ENCODE measurements at places on chromosomes 7 and 10. TPM values are rescaled to one million over a fixed set of nuclear protein-coding genes. Genes with fewer than 3 reads are reported as not detected.

- H3K4me1 ChIP-seq, result peaks cover 11% of the 10 kb centered on the region
- H3K27me3 ChIP-seq, result peaks cover 29% of the 10 kb centered on the region
- H3K27ac ChIP-seq, result no peak overlapping the region
- peak overlapping the region; percentile 43 for H3K4me3 ChIP-seq
- no peaks in the 10 kb centered on the region for H3K36me3 ChIP-seq
- no peak for DNase-seq
Measured at GRCh38 chr7:139482122-139482521, 1.4 kb downstream of the KLRG2 start.

Gene KCNMA1
- 26.3 TPM for total RNA-seq

GRCh38 chr7:149409895-149410294 is 51.0 kb downstream of the ZNF777 start:
- no peaks in the 10 kb centered on the region for H3K27me3 ChIP-seq
- H3K4me1 ChIP-seq, result no peaks in the 10 kb centered on the region
- H3K4me3 ChIP-seq, result no peak overlapping the region
- DNase-seq, result no peak
- H3K27ac ChIP-seq, result no peak overlapping the region

Gene OPALIN
- not detected for total RNA-seq

GRCh38 chr10:77160679-77161078 is 476.9 kb downstream of the KCNMA1 start:
- no peaks in the 10 kb centered on the region for H3K36me3 ChIP-seq
- H3K27me3 ChIP-seq, result peaks cover 14% of the 10 kb centered on the region
- H3K4me1 ChIP-seq, result no peaks in the 10 kb centered on the region
- no peak for DNase-seq

DNA sequence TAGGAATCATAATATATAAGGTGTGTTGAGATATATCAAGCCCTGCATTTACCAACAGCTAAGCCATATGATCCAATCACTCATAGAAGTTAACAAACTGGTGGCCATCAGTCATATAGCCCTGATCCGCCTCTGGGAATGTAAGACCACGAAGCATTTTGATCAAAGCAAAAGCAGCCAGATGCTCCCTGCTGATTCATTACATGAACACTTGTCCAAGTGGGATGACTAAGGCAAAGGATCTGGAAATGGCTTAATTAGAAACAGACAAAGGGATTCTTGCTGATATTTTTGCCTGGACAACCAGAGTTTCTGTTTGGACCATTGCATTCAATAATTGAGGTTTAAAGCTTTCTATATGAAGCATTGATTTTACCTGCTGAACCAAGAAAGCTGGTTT is 535.5 kb downstream of the GPAM start:
- H3K36me3 ChIP-seq, result no peaks in the 10 kb centered on the region
- no peak overlapping the region for H3K27ac ChIP-seq
- no peak overlapping the region for H3K4me3 ChIP-seq

Gene RPA3
- total RNA-seq, result 21.4 TPM

DNA sequence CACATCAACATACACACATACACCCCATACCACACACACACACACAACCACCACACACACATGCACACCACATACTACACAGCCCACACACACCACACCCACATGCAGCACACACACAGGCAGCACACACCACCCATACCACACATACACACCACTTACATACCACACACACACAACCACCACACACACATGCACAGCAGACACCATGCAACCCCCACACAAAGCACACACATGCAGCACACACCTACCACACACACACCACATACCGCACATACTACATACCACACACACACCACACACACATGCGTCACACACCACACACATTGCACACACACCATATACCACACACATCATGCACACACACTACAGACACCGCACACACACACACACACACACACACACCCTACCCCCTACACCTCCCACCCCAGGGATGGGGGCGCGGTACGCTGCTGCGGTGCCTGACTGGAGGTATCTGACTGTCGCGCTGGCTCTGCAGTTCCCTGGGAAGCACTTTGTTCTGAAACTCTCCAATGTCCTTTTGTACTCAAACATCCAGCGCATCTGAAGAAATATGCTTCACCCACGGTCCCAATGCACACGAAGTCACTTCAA is 5.4 kb upstream of the TRPV6 start:
- no peaks in the 10 kb centered on the region for H3K27me3 ChIP-seq
- no peak overlapping the region for H3K4me3 ChIP-seq
- no peaks in the 10 kb centered on the region for H3K4me1 ChIP-seq

GRCh38 chr7:84207025-84207424 is 12.4 kb upstream of the SEMA3A start:
- no peak overlapping the region for H3K4me3 ChIP-seq
- no peak for DNase-seq
- no peaks in the 10 kb centered on the region for H3K4me1 ChIP-seq
- no peaks in the 10 kb centered on the region for H3K27me3 ChIP-seq

- no peak overlapping the region for H3K27ac ChIP-seq
- H3K4me1 ChIP-seq, result no peaks in the 10 kb centered on the region
- H3K4me3 ChIP-seq, result no peak overlapping the region
- peaks cover 65% of the 10 kb centered on the region for H3K36me3 ChIP-seq
- DNase-seq, result no peak
Measured at GRCh38 chr10:35042783-35043182, 47.4 kb downstream of the CUL2 start.

DNA sequence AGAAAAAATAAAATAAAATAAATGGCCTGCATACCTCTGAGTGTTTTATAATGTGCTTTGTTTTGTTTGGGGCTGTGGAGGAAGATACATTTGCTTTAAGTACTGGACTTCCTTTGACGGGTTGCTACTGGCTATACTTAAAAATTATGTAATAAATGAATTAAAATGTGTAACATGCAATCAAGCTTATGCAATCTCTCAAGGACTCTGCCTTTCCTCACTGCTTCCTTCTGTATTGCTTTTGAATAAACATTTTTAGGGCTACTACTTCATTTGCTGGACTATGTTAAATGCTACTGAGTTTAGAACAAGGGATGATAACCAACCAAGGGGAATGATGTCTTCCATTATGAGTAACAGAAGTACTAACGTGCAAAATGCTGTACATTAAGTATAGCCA is 91.6 kb downstream of the ETV1 start:
- peaks cover 4% of the 10 kb centered on the region for H3K36me3 ChIP-seq
- no peak for DNase-seq
- no peak overlapping the region for H3K27ac ChIP-seq
- no peaks in the 10 kb centered on the region for H3K27me3 ChIP-seq

DNA sequence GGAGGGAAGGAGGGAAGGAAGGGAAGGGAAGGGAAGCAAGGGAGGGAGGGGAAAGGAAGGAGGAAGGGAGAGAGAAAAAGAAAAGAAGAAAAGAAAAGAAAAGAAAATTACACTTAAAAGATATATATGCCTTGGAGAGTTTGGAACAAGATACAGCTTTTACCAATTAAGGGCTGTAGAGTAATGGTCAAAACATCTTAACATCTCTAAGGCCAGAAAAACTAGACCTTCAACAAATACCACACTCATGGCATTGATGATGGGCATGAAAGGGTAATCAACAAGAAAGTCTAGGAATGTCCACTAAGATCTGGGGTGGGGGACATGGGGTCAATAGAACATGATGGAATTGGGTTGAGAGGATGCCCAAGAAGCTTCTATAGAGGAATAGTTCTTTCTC is 74.5 kb downstream of the CREB3L2 start:
- no peak for DNase-seq
- peaks cover 35% of the 10 kb centered on the region for H3K36me3 ChIP-seq
- no peak overlapping the region for H3K27ac ChIP-seq
- H3K4me3 ChIP-seq, result no peak overlapping the region
- no peaks in the 10 kb centered on the region for H3K27me3 ChIP-seq
- H3K4me1 ChIP-seq, result peaks cover 13% of the 10 kb centered on the region

DNA sequence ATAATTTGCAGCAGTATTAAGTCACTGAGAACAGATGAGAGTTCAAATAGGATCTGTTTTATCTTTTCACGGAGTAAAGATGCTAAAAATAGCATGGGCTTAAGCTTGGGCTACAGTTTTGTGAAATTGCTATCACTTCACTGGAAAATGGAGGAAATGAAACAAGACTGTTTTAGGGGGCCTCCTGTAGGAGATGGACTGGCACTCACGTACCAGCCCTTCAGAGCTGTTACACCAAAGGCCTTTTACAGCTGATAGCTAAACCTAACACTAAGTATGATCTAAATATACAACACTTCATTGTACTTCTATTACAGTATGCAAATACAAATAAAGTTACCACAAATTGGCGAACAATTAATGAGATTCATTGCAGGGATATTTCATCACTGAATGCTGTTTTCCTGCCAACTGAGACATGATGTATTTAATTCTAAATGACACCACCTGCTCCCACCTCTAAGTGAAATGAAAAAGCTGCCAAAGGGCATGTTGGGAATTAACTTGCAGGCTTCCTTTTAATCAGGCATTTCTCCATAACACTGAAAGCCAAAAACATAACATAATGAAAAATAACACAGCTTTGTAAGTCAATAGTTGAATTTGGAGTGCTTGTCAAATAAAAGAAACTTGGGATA is 304.5 kb upstream of the LRRN3 start:
- no peak overlapping the region for H3K27ac ChIP-seq
- no peak overlapping the region for H3K4me3 ChIP-seq
- no peak for DNase-seq

DNA sequence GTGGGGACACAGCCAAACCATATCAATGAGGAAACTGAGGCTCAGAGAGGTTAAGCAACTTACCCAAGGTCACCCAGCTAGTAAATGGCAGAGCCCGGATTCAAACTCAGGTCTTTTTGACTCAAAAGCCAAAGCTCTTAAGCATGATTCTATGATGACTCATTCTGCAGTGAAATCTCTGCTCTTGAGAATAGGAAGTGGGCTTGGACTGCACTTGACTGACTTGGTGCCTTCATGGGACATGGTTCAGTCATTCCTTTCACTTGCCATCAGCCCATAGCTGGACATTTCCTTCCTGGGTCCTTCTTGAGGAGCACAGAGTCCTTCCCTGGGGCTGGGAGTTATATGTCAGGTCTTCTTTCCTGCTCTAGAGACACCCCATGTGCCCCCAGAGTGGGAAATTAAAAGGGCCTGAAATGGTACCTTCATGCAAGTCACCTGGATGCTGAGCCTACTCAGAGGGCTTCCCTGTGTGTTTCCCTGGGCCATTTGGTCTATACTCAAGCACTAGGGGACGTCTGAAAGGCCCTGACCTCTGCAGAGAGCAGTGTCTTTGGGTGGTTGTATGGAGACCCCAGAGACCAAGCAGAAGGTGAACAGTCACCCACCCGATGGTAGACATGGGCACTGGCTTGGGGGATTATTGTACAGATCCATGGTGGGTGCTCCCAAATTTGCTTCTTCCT is 62.4 kb upstream of the SDK1 start:
- H3K27me3 ChIP-seq, result no peaks in the 10 kb centered on the region
- no peaks in the 10 kb centered on the region for H3K36me3 ChIP-seq
- no peak overlapping the region for H3K27ac ChIP-seq
- DNase-seq, result no peak

GRCh38 chr10:8189458-8189857 is 135.0 kb downstream of the GATA3 start:
- no peak overlapping the region for H3K27ac ChIP-seq
- H3K4me1 ChIP-seq, result no peaks in the 10 kb centered on the region
- no peaks in the 10 kb centered on the region for H3K36me3 ChIP-seq

- DNase-seq, result no peak
- no peaks in the 10 kb centered on the region for H3K36me3 ChIP-seq
- no peak overlapping the region for H3K27ac ChIP-seq
- H3K27me3 ChIP-seq, result no peaks in the 10 kb centered on the region
Measured at GRCh38 chr10:51340845-51341610, 266.7 kb downstream of the PRKG1 start.

DNA sequence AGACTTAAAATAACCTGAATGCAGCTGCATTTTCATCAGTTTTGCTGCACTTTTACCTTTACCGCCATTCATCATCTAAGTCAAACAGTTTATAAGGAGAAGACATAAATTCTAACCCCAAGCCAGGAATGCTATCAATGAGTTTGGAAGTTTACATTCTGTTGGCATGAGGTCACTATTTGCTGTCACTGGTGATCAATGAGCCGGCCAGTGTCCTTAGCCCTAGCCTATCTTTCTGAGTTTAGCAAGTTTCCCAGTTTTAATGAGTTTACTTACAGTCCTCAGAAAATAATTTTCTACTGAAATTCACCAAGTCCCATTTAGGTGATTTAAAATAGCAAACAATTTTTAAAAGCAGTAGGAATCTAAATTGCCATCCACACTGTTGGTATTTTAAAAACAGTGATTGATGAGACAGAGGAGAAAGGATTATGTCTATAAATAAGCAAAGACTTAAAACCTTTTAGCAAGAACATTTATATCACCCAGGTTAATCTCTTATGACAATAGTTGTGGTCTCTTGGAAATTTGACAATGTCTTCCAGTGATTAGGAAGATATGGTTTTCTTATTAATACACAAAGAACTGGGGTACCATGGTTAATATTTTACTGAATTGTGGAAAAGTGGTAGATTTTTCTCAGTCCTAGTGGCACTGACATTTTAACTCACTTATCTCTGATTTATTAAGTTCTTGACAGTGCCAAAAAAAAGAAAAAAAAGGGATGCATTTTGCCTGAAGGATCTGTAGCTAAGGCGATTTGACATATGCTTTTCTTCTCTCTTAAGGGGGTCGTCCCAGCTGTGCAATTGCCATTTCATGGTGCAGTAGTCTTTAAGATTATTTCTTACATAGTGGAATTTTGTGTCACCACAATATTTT is 443.4 kb upstream of the ANKRD30A start:
- H3K4me3 ChIP-seq, result no peak overlapping the region
- DNase-seq, result no peak
- H3K36me3 ChIP-seq, result no peaks in the 10 kb centered on the region
- no peak overlapping the region for H3K27ac ChIP-seq
- H3K27me3 ChIP-seq, result no peaks in the 10 kb centered on the region

Gene CBX3
- 83.8 TPM for total RNA-seq

- no peak overlapping the region for H3K4me3 ChIP-seq
- H3K4me1 ChIP-seq, result peaks cover 9% of the 10 kb centered on the region
- H3K36me3 ChIP-seq, result no peaks in the 10 kb centered on the region
- no peaks in the 10 kb centered on the region for H3K27me3 ChIP-seq
- no peak for DNase-seq
Measured at GRCh38 chr7:80440883-80441282, 71.0 kb downstream of the GNAT3 start.

Gene SPDYE11
- not detected for total RNA-seq

DNA sequence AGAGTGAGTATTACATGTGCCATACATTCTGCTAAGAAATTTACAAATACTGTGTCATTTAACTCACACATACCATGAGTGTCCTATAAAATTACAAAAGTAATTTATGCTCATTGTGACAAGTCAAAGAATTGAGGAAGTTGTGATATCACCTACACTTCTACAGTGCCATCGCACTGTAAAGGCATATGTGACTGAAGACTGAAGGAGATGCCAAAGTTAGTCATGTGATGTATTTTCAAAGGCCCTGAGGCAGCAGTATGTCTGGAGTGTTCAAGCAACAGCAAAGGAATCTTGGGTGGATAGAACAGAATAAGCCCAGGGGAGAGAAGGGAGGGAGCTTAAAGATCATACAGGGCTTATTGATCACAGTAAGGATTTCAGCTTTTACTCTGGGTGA is 176.8 kb downstream of the WNT2 start:
- H3K4me3 ChIP-seq, result no peak overlapping the region
- no peaks in the 10 kb centered on the region for H3K36me3 ChIP-seq
- no peak for DNase-seq
- no peaks in the 10 kb centered on the region for H3K4me1 ChIP-seq
- H3K27ac ChIP-seq, result no peak overlapping the region

- no peak overlapping the region for H3K4me3 ChIP-seq
- no peaks in the 10 kb centered on the region for H3K4me1 ChIP-seq
- DNase-seq, result no peak
- H3K36me3 ChIP-seq, result no peaks in the 10 kb centered on the region
- no peaks in the 10 kb centered on the region for H3K27me3 ChIP-seq
Measured at GRCh38 chr7:42414941-42415505, 178.0 kb upstream of the GLI3 start.

Gene MINPP1
- total RNA-seq, result 15.4 TPM

Gene MUC12
- total RNA-seq, result not detected
